ENCODE measurements at places on chromosomes 1 and 21.
A peak's percentile ranks its signal among the peaks of the same experiment; 100 is the strongest.

GRCh38 chr21:42478504-42478903, 17.5 kb downstream of the RSPH1 start:
- no peaks in the 10 kb centered on the region for H3K36me3 ChIP-seq
- H3K4me3 ChIP-seq = no peak overlapping the region
- DNase-seq = no peak

DNA sequence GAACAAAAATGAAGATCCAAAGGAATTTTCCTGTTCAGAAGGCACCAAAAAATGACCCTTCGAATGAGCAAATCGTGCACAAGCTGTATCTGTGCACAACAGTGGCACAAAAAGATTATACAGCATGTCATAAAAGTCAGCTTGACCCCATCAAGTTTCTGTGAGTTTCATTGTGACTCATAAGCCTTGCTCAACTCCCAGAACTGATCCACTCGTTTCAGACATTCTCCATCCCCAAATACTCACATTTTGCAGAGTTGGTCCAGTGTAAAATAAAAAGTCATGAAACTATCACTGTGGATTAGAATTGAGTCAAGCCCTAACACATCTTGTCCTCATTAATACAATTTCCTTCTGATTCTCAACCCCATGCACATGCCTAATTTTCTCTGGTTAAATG, 174.7 kb upstream of the PKN2 start:
- no peaks in the 10 kb centered on the region for H3K4me1 ChIP-seq
- DNase-seq = no peak
- H3K36me3 ChIP-seq = no peaks in the 10 kb centered on the region
- peaks cover 3% of the 10 kb centered on the region for H3K27me3 ChIP-seq
- H3K4me3 ChIP-seq = no peak overlapping the region
- H3K27ac ChIP-seq = no peak overlapping the region

DNA sequence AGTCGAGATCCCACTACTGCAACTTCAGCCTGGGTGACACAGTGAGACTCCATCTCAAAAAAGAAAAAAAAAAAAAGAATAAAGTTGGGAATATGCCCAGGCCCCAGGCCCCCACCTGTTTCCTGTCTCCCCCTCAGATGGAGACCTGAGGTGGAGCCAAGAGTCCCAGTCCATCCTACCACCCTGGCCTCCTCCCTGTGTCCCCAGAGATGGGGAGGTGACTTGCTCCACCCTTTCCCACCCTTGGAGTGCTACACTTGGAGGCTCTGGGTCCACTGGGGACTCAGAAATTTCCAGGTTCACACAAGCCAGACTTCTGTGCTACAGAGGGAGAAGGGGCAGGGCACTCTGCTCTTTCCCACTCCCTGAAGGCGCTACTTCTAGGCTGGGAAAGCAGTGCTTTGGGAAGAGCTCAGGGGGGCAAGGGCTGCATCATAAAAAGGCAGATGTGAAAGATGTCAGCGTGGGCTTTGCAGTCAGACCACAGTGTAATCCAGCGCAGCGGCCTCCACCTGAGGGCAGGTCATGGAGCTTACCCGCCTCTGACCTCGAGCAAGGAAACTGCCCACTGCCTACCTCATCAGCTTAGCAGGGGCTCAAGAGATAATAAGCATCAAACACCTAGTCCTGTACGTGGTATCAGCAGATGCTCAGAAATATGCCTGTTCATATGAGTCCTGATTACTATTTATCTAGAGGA, 13.4 kb downstream of the TMEM63A start:
- no peak for DNase-seq
- peaks cover 33% of the 10 kb centered on the region for H3K4me1 ChIP-seq
- no peak overlapping the region for H3K4me3 ChIP-seq
- no peaks in the 10 kb centered on the region for H3K27me3 ChIP-seq
- H3K36me3 ChIP-seq = peaks cover 64% of the 10 kb centered on the region

- H3K36me3 ChIP-seq = no peaks in the 10 kb centered on the region
- H3K4me3 ChIP-seq = no peak overlapping the region
- no peak for DNase-seq
- peaks cover 3% of the 10 kb centered on the region for H3K4me1 ChIP-seq
- H3K27ac ChIP-seq = no peak overlapping the region
These were observed 7.1 kb upstream of the TPM3 start for GRCh38 chr1:154198756-154199562.

DNA sequence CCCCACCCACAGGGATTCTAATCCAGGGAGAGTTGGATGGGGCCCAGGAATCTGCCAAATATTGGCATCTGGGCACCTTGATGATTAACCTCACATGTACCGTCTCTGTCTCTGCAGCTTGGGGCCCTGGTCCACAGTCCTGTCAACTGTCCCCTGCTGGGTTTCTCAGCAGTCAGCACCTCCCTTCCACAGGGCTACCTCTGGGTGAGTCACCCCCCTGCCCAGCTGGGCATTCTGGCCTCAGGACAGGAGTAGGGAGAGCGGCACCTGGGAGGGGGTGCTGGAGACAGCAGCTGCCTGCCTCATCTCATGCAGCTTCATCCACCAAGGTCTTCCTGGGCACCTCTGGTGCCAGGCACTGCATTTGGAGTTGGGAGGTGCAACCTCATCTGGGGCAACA, 100.6 kb upstream of the ACTL8 start:
- H3K4me3 ChIP-seq = no peak overlapping the region
- H3K27ac ChIP-seq = no peak overlapping the region
- no peaks in the 10 kb centered on the region for H3K4me1 ChIP-seq
- no peaks in the 10 kb centered on the region for H3K27me3 ChIP-seq
- DNase-seq = no peak
- no peaks in the 10 kb centered on the region for H3K36me3 ChIP-seq

- H3K27ac ChIP-seq = peak overlapping the region; percentile 43
- peaks cover 76% of the 10 kb centered on the region for H3K36me3 ChIP-seq
- H3K4me1 ChIP-seq = peaks cover 33% of the 10 kb centered on the region
These were observed 4.8 kb downstream of the S1PR1 start for GRCh38 chr1:101241485-101242225.

DNA sequence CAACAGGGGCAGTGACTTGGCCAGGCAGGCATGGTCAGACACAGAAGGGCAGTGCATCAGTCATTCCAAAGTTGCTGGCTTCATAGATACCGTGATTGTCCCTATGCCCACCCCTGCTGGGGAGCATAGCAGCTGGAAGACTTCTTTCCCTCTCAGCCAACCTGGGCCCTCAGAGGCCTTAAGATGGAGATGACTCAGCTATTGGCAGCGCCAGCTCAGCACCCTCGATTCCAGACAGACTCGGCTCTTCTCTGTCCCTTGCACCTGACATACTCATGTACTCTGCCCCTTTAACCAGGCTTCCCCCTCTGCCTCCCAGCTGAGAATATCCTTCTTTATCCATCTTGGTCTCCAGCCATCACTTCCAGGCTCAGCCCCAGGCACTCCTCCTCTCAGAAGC, 16.8 kb downstream of the SLAMF8 start:
- no peak overlapping the region for H3K27ac ChIP-seq
- H3K27me3 ChIP-seq = peaks cover 16% of the 10 kb centered on the region
- DNase-seq = no peak

- H3K4me3 ChIP-seq = no peak overlapping the region
- no peaks in the 10 kb centered on the region for H3K27me3 ChIP-seq
- peaks cover 44% of the 10 kb centered on the region for H3K36me3 ChIP-seq
- no peaks in the 10 kb centered on the region for H3K4me1 ChIP-seq
These were observed 48.6 kb downstream of the KCNAB2 start for GRCh38 chr1:6094246-6094645.

DNA sequence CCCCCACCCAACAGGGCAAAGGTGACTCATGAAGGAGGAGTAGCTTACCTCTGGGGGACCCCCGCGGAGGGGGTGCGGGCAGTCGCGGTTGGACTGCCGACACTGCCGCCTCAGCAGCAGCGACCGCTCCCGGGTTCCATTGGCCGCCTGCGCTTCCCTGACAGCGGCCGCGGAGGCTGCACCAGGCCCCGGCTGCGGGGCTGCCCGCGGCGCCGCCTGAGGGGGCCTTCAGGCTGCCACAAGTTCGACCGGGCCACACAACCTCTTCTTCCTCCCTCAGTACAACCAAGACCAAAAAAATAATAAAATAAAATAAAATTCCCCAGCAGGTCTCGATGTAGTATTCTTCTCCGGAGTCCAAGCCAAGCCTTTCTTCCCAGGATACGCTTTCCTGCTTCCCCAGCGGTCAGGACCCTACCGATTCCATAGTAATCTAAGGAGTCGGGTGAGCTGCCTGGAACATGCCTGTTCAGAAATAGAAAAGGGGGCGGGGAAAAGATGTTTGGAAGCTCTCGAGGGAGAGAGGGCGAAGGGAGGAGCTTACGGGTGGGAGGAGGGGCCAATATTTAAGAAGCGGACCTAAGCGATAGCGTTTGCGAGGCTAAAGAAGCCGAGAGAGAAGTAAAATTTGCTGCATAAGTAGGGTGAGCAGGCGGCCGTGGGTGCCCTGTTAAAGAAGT, at the start of gene PI4KB:
PI4KB (minus strand) TSS at position 194 of the 680 bp plus-strand sequence. CDS start 10,935 bp downstream, outside the sequence.
- peaks cover 30% of the 10 kb centered on the region for H3K4me1 ChIP-seq
- peak within 1 kb of the TSS; percentile 98 for H3K4me3 ChIP-seq
- H3K27me3 ChIP-seq = no peaks in the 10 kb centered on the region
- peaks cover 21% of the 10 kb centered on the region for H3K36me3 ChIP-seq
- peak; percentile 88 for DNase-seq

GRCh38 chr1:224493269-224493668, 58.7 kb upstream of the WDR26 start:
- H3K27me3 ChIP-seq = no peaks in the 10 kb centered on the region
- no peak overlapping the region for H3K27ac ChIP-seq
- no peak overlapping the region for H3K4me3 ChIP-seq
- peaks cover 36% of the 10 kb centered on the region for H3K4me1 ChIP-seq
- no peak for DNase-seq
- peaks cover 2% of the 10 kb centered on the region for H3K36me3 ChIP-seq

GRCh38 chr21:24948186-24948585, 659.1 kb downstream of the MRPL39 start:
- H3K36me3 ChIP-seq = no peaks in the 10 kb centered on the region
- no peaks in the 10 kb centered on the region for H3K4me1 ChIP-seq
- no peak overlapping the region for H3K4me3 ChIP-seq
- no peaks in the 10 kb centered on the region for H3K27me3 ChIP-seq
- DNase-seq = no peak

GRCh38 chr1:41774471-41774990, 144.2 kb downstream of the HIVEP3 start:
- no peak overlapping the region for H3K27ac ChIP-seq
- H3K36me3 ChIP-seq = no peaks in the 10 kb centered on the region
- no peaks in the 10 kb centered on the region for H3K27me3 ChIP-seq
- DNase-seq = no peak
- no peak overlapping the region for H3K4me3 ChIP-seq

GRCh38 chr1:1081311-1082238, 7.5 kb upstream of the RNF223 start:
- DNase-seq = no peak
- H3K36me3 ChIP-seq = no peaks in the 10 kb centered on the region
- H3K4me3 ChIP-seq = no peak overlapping the region
- no peaks in the 10 kb centered on the region for H3K27me3 ChIP-seq
- H3K27ac ChIP-seq = no peak overlapping the region

DNA sequence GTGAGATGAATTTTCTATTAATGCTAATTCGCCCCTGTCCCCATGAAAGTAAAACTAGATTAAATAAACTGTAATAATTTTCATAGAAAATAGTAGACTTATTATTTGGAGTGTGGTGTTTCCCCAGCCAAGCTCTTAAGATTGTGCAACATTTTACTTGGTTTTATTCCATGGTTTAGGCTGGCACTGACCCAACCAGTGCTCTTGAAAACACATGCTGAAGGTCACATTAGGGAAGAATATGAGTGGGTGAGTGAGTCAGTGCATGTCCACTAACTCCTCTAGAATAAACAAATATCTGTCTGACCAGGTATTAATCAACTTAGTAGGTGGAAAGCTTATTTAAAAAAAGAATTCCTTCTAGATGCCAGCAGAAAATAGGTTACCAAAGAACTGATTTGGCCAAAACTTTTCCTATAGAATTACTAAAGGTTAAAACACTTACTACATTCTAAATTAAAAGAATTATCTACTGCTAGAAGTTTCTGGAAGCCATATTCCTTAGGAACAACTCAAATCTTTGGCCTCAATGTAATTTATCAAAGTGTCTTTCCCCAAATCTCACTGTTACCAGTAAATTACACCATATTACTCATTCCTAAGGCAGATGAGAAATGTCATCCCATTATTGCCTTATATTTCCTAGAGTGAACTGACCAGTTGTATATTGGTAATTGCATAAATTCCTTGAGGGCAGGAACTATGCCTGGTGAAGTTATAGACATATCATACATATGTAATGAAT, 89.7 kb upstream of the RGS1 start:
- H3K4me3 ChIP-seq = no peak overlapping the region
- no peaks in the 10 kb centered on the region for H3K36me3 ChIP-seq
- no peaks in the 10 kb centered on the region for H3K4me1 ChIP-seq
- H3K27ac ChIP-seq = no peak overlapping the region
- H3K27me3 ChIP-seq = peaks cover 4% of the 10 kb centered on the region

DNA sequence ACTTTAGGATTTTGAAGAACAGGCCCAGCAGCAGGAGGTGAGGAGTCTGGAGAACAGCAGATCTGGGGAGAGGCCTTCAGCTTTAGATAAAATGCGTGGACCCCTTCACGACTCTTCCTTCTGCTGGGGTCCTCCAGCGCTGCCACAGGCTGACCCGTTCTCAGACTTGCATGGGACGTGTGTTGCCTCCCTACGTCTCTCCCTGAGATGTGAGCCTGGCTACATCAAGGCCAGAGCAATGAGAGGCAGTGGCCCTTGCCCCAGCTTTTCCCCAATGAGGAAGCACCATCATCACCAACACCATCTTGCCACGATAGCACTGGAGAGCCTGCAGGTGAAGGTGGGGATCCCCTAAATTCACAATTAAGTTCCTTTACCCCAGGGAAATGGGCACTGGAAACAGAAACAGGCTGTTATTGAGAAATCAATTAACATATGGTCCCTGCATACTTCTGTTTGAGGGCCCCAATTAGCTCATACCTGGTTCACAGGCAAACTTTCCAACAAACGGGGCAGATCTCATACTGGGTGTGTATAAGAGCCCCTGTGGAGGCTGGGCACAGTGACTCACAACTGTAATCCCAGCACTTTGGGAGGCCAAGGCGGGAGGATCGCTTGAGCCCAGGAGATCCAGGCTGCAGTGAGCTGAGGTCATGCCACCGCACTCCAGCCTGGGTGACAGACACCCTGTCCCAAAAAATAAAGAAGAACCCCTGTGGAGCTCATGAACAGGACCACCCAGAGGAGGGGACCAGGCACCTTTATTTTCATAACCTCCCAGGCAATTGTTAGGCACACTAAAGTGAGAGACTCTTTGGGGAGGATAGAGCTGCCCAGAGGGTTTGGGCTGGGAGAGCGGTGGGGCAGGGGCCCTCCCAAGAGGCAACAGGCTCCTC, 12.1 kb upstream of the ADAMTSL4 start:
- H3K4me3 ChIP-seq = no peak overlapping the region
- H3K27me3 ChIP-seq = no peaks in the 10 kb centered on the region
- no peak for DNase-seq
- H3K27ac ChIP-seq = no peak overlapping the region
- no peaks in the 10 kb centered on the region for H3K36me3 ChIP-seq

DNA sequence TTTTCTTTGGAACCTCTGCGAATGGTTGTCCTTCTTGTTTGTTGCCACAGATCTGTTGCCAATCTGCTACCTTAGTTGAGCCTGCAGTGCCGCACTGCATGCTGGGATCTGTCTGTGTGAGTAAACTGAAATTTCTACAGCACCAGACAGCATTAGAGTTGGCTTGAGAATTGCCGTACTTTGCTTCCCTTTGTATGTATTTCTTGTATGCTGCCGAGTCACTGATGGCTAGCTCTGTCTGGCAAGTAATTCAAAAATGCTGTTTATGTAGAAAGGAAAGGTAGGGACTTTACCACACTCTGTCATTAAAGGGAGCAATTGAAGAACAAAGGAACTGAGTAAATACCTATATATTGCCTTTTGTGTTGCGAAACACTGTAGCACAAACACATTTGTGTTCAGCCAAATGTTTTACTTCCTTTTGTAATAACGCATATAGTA, 857.4 kb downstream of the USP25 start:
- no peaks in the 10 kb centered on the region for H3K27me3 ChIP-seq
- H3K27ac ChIP-seq = no peak overlapping the region
- no peak for DNase-seq
- H3K4me1 ChIP-seq = no peaks in the 10 kb centered on the region
- H3K4me3 ChIP-seq = no peak overlapping the region
- H3K36me3 ChIP-seq = no peaks in the 10 kb centered on the region

All from T-helper 2 cell treated with Interferon-gamma antibody and Interleukin-4, amounts not matched to agents 5 μg/mL and 100 μg/mL, for 36 hours (primary cell).